Type B pancreatic cell (in vitro differentiated cells): ENCODE measurements at places on chromosomes 1 and 21. TPM values are rescaled to one million over a fixed set of nuclear protein-coding genes. Genes with fewer than 3 reads are reported as not detected.

The PLCH2 gene
- total RNA-seq: 0.67 and 0.82 TPM in 2 replicates

The SLC37A1 gene
- total RNA-seq: 24.8 and 44.2 TPM in 2 replicates

The AGO1 gene
- total RNA-seq: 37.3 and 47.7 TPM in 2 replicates

The NOS1AP gene
- 10.3 and 10.4 TPM in 2 replicates for total RNA-seq

The PRPF38B gene
- total RNA-seq: 37.3 and 45.6 TPM in 2 replicates

The CD1B gene
- not detected in 2 replicates for total RNA-seq

GRCh38 chr1:226870401-226871279 is at the start of gene PSEN2:
PSEN2 (plus strand) TSS chr1:226870616; CDS start chr1:226881908, 11,292 bp downstream.
- no peak within 1 kb of the TSS for H3K27ac ChIP-seq
- peaks cover 14% of the 10 kb centered on the region for H3K27me3 ChIP-seq
- peak; percentile 77 for DNase-seq
- H3K4me3 ChIP-seq: peak within 1 kb of the TSS; percentile 91
- H3K36me3 ChIP-seq: peaks cover 4% of the 10 kb centered on the region
- H3K4me1 ChIP-seq: peaks cover 27% of the 10 kb centered on the region

DNA sequence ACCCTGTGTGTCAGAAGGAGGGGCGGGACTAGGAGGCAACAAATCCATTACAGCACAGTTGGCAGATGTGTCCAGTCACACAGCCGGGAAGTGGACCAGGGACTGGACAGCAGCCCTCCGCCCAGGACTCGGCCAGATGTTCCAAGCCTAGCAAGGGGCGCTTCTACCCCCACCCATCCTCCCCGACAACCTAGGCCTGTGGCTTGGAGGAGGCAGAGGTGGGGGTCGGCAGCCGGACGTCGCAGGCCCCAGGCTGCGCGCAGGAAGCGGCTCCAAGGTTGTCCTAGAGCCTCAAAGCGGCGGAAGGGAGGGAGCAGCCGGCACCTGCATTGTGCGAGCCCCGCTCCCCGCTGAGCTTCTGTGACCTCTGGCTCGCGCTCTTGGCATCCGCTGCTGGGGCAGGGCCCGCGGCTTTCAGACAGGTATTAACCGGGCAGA is 20.6 kb upstream of the MYCL start:
- H3K27ac ChIP-seq: no peak overlapping the region
- H3K27me3 ChIP-seq: peaks cover 49% of the 10 kb centered on the region
- DNase-seq: no peak
- peak overlapping the region; percentile 35 for H3K4me3 ChIP-seq
- H3K4me1 ChIP-seq: peaks cover 18% of the 10 kb centered on the region
- H3K36me3 ChIP-seq: no peaks in the 10 kb centered on the region

- H3K36me3 ChIP-seq: peaks cover 22% of the 10 kb centered on the region
- H3K27me3 ChIP-seq: no peaks in the 10 kb centered on the region
- H3K4me1 ChIP-seq: no peaks in the 10 kb centered on the region
- DNase-seq: no peak
These were observed 9.0 kb upstream of the VHLL start for GRCh38 chr1:156308078-156308477.

- no peak overlapping the region for H3K4me3 ChIP-seq
- H3K4me1 ChIP-seq: no peaks in the 10 kb centered on the region
- H3K27me3 ChIP-seq: peaks cover 3% of the 10 kb centered on the region
- no peaks in the 10 kb centered on the region for H3K36me3 ChIP-seq
- no peak overlapping the region for H3K27ac ChIP-seq
These were observed 33.4 kb downstream of the RGS7 start for GRCh38 chr1:241323514-241324195.

GRCh38 chr1:6370006-6370405 is 23.6 kb downstream of the ACOT7 start:
- no peak overlapping the region for H3K4me3 ChIP-seq
- DNase-seq: no peak
- H3K4me1 ChIP-seq: no peaks in the 10 kb centered on the region
- no peaks in the 10 kb centered on the region for H3K36me3 ChIP-seq
- H3K27ac ChIP-seq: no peak overlapping the region

- H3K27ac ChIP-seq: no peak overlapping the region
- no peaks in the 10 kb centered on the region for H3K27me3 ChIP-seq
- H3K4me1 ChIP-seq: no peaks in the 10 kb centered on the region
- no peak for DNase-seq
- no peak overlapping the region for H3K4me3 ChIP-seq
- no peaks in the 10 kb centered on the region for H3K36me3 ChIP-seq
These were observed 45.3 kb upstream of the MTF2 start for GRCh38 chr1:93033785-93034184.

DNA sequence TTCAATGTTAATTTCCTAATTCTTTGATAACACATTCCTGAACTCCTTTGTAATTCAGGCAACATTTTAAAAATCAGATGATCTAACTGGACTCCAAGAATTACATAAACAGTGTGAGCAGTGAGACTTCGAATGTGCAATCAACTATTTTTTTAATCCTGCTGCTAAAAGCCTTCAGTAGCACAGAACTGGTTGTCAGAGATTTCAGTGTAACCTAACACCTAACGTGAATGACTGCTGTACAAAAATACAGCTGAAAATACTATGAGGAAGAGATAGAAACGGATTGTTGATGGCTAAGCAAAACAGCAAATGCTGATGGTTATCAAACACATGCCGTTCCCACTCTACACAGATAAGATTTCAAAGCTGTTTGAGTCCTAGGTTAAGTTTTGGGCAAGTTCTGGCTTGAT is 46.1 kb downstream of the APP start:
- no peak for DNase-seq
- no peaks in the 10 kb centered on the region for H3K27me3 ChIP-seq
- H3K27ac ChIP-seq: peak overlapping the region; percentile 78

DNA sequence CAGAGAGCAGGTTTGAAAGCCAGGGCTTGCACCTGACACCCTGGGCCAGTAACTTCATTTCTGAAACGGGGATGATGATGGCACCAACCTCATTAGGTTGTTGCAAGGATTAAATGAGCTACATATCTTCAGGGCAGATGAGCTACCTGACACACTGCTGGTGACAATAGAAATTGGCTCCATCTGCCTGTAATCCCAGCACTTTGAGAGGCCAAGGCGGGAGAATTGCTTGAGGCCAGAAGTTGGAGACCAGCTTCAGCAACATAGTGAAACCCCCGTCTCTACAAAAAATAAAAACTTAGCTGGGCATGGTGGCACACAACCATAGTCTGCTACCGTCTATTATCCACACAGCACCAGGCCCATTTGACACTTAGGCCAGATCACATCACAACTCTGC is 6.3 kb upstream of the TTC39A start:
- no peaks in the 10 kb centered on the region for H3K4me1 ChIP-seq
- no peak overlapping the region for H3K27ac ChIP-seq
- peaks cover under 1% of the 10 kb centered on the region for H3K27me3 ChIP-seq
- H3K36me3 ChIP-seq: no peaks in the 10 kb centered on the region

- H3K27me3 ChIP-seq: no peaks in the 10 kb centered on the region
- H3K4me1 ChIP-seq: peaks cover 11% of the 10 kb centered on the region
- no peak overlapping the region for H3K27ac ChIP-seq
- no peak for DNase-seq
- no peak overlapping the region for H3K4me3 ChIP-seq
These were observed 6.1 kb downstream of the SMG5 start for GRCh38 chr1:156276532-156276931.

- peaks cover 7% of the 10 kb centered on the region for H3K27me3 ChIP-seq
- H3K4me1 ChIP-seq: peaks cover 22% of the 10 kb centered on the region
- no peak for DNase-seq
- H3K27ac ChIP-seq: no peak overlapping the region
- no peaks in the 10 kb centered on the region for H3K36me3 ChIP-seq
These were observed 8.1 kb upstream of the INAVA start for GRCh38 chr1:200886594-200886993.

GRCh38 chr1:45854724-45855123 is 51.3 kb downstream of the MAST2 start:
- DNase-seq: no peak
- peaks cover 8% of the 10 kb centered on the region for H3K36me3 ChIP-seq
- no peaks in the 10 kb centered on the region for H3K4me1 ChIP-seq
- no peak overlapping the region for H3K4me3 ChIP-seq
- no peak overlapping the region for H3K27ac ChIP-seq

- no peaks in the 10 kb centered on the region for H3K36me3 ChIP-seq
- no peak for DNase-seq
- no peaks in the 10 kb centered on the region for H3K27me3 ChIP-seq
- no peak overlapping the region for H3K27ac ChIP-seq
- H3K4me1 ChIP-seq: no peaks in the 10 kb centered on the region
These were observed 1054.6 kb downstream of the PLA2G4A start for GRCh38 chr1:187883356-187883755.

GRCh38 chr1:5375481-5375880 is 616.7 kb downstream of the NPHP4 start:
- no peaks in the 10 kb centered on the region for H3K27me3 ChIP-seq
- H3K4me1 ChIP-seq: peaks cover 9% of the 10 kb centered on the region
- no peak overlapping the region for H3K27ac ChIP-seq
- no peak for DNase-seq
- H3K4me3 ChIP-seq: no peak overlapping the region

DNA sequence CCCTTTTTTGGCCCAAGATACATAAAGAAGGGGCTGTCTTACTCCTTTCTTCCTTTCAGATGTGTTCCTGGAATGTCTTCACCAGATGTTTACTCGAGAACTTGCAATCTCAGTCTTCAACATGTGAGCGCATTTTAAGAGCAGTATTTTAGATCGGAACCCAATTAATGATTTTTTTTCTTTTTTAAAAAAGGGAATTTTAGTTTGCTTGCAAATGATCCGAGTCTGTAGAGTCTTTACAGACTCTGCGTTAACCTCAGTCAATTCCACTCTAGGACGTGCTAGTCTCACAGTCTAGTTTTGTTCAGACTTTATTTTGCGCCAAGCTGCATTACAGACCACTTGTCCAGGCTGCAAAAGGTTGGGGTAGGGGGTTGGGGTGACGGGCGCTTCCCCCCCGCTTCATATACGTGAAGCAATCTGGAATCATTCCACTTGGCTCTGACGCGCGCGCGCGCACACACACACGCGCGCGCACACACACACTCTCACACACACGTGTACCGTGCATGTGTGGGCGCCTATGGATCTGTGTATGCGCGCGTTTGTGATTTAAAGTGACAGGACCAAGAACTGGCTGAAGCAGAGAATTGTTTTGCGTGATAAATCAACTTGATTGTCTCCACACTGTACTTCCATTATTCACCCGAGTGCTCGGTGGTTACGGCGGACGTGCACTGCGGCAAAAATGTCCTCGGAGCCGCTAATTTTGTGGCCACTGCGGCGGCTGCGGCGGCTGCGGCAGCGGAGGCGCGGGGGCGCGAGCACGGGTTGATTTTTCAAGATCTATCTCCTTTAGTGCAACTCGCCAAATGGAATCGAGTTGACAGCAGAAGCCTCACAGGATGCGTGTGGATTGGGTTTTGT is 25.6 kb upstream of the NFIA start:
- no peaks in the 10 kb centered on the region for H3K36me3 ChIP-seq
- peak overlapping the region; percentile 94 for H3K4me3 ChIP-seq
- H3K27me3 ChIP-seq: peaks cover 63% of the 10 kb centered on the region
- H3K27ac ChIP-seq: peak overlapping the region; percentile 61
- H3K4me1 ChIP-seq: peaks cover 36% of the 10 kb centered on the region

DNA sequence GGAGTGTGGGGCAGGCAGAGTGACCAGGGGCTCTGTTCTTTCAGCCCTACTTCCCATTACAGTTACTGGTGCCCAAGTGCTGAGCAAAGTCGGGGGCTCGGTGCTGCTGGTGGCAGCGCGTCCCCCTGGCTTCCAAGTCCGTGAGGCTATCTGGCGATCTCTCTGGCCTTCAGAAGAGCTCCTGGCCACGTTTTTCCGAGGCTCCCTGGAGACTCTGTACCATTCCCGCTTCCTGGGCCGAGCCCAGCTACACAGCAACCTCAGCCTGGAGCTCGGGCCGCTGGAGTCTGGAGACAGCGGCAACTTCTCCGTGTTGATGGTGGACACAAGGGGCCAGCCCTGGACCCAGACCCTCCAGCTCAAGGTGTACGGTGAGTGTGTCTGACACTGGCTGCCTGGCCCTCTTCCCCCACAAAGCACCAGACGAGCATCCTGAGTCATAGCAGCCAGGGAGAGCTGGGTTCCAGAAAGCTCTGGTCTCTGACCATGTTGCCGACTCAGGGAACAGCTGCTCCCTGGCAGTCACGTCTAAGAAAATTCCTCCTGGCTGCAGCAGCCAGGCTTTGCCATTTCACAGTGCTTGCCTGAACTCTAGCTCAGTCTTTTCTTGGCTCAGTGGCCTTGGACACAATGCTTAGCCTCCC is 3.3 kb downstream of the SLAMF8 start:
- no peak overlapping the region for H3K27ac ChIP-seq
- DNase-seq: no peak
- H3K4me1 ChIP-seq: peaks cover 4% of the 10 kb centered on the region
- H3K27me3 ChIP-seq: peaks cover 31% of the 10 kb centered on the region
- H3K36me3 ChIP-seq: no peaks in the 10 kb centered on the region

GRCh38 chr21:39932335-39932734 is 65.1 kb downstream of the PCP4 start:
- no peak for DNase-seq
- H3K36me3 ChIP-seq: no peaks in the 10 kb centered on the region
- H3K27ac ChIP-seq: no peak overlapping the region
- no peaks in the 10 kb centered on the region for H3K4me1 ChIP-seq
- peaks cover 6% of the 10 kb centered on the region for H3K27me3 ChIP-seq

GRCh38 chr1:203754455-203754864 is 10.5 kb upstream of the LAX1 start:
- DNase-seq: no peak
- H3K27ac ChIP-seq: no peak overlapping the region
- no peaks in the 10 kb centered on the region for H3K36me3 ChIP-seq
- H3K4me3 ChIP-seq: no peak overlapping the region

DNA sequence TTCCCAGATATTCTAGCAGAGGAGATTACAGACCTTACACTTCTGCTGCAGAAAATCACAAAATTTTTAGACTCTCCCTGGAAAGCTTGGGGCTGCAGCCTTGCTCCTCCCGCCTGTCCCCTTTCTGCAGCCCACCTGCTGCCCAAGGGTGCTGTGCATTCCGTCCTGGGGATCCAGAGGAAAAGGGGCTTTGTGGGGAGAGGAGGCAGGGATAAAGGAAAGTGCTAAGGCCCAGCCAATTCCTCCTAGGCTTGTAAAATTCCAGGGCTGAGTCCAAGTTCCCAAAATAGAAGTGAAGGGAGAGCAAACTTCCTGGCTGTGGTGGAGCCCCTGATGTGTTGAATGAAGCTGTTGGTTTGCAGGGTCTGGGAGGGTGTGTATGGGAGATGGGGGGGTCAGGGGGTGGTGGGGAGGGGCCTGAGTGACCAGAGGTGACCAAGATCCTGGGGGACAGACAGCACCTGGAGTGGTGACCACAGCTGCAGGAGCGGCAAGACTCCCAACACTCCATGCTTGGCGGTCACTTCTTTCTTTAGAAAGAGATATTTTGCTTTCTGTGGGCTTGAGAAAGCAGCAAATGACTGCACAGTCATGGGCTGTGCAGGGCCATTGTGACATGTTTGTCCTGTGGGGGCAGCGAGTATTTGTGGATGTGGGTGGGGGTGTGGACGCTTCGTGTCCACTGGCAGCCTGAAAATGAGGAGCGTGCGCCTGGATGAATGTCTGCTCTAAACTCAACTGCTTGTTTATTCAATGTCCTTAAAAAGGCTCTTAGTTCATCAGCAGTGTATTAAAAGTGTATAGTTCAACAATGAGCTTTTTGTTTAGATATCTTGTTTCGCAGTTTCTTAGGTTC is 68.4 kb downstream of the TLR5 start:
- no peaks in the 10 kb centered on the region for H3K36me3 ChIP-seq
- no peak overlapping the region for H3K4me3 ChIP-seq
- no peak for DNase-seq
- H3K27me3 ChIP-seq: peaks cover 12% of the 10 kb centered on the region

GRCh38 chr1:86502721-86503405 is 34.1 kb downstream of the CLCA1 start:
- no peaks in the 10 kb centered on the region for H3K36me3 ChIP-seq
- H3K4me1 ChIP-seq: peaks cover 12% of the 10 kb centered on the region
- peak overlapping the region; percentile 85 for H3K27ac ChIP-seq
- H3K27me3 ChIP-seq: peaks cover 34% of the 10 kb centered on the region
- peak overlapping the region; percentile 86 for H3K4me3 ChIP-seq
- DNase-seq: no peak

- no peak for DNase-seq
- H3K27ac ChIP-seq: no peak overlapping the region
- peaks cover 4% of the 10 kb centered on the region for H3K27me3 ChIP-seq
These were observed 1.4 kb downstream of the RGS8 start for GRCh38 chr1:182682898-182683501.
